ENCODE measurements at places on chromosomes 3 and 15.

- DNase-seq: no peak
Observed at GRCh38 chr3:157871248-157871647, 235.0 kb downstream of the SHOX2 start.

DNA sequence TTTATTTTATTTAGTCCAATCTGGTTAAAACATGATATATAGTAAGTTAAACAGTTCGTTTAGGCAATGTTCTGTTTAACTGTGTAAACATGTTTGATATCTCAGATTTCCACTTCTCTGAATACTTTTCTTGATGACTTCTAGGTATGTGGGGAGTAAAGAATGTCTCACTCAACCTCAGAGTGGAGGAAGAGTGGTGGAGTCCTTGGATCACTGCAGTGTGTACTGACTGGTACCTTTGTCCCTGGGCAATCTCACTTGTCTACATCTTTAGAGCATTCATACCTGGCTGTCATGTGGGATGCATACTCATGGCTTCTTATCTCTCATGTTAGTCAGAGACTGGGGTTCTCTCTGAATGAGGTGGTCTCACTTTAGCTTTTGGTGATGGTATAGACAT lies 15.6 kb downstream of the GADL1 start:
- DNase-seq: no peak

GRCh38 chr15:94965593-94965992 lies 734.2 kb downstream of the MCTP2 start:
- no peak for DNase-seq

DNA sequence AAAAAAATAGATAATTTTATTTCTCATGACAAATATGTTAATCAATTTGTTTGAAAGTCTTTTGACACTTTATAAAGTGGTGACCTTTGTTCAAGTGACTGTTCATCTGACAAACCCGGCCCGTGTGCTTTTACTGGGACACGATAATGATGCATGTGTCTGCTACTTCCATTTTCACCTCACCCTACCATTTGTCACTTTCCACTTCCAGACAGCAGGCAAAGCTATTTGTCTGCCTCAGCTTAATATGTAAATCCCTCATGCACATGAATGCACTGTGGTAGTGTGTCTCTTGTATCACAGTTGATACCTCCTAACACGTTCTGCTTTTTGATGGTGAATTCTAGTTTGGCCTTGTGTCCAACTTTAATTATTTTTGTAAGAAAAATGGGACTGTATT lies 204.3 kb downstream of the BBX start:
- DNase-seq: no peak

DNA sequence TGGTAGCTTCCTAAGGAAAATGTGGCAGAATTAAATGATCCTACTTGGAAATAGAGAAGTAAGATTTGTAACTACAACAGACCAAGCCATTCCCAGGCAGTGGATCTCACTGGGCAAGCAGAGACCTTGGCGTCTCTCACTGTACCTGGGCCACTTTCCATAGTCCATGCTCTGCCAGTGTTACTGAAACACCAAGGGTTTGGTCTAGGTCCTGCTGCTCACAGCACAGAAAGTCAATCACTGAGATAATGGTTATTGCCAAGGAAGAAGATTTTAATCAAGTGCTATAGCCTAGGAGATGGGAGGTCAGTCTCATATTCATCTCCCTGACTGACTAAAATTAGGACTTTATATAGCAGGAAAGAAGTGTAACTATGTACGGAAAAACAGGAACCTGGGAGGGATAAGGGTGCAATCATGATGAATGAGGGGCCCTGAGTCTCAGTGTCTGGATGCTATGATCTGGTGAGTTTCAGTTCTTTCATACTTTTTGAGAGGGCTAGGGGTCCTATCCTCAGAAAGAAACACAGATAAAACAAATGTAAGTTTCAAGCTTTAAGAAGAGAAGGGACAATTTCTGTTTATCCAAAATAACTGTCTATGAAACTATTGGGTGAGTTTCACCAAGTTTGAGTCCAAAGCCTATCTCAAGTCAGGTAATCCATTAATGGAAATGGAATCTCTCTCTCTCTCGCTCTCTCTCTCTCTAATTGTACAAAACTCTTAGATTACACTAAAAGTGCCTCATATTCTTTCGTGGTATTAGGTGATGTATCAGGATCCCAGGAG lies 20.6 kb downstream of the GPR15 start:
- no peak for DNase-seq

- DNase-seq: no peak
Observed at GRCh38 chr15:57329582-57330367, 46.5 kb upstream of the CGNL1 start.

GRCh38 chr3:150006794-150007193 lies 36.1 kb upstream of the PFN2 start:
- DNase-seq: no peak

- DNase-seq: no peak
Observed at GRCh38 chr3:36124118-36124796, 256.0 kb upstream of the STAC start.

GRCh38 chr15:27820722-27821121 lies 278.4 kb downstream of the OCA2 start:
- DNase-seq: no peak

DNA sequence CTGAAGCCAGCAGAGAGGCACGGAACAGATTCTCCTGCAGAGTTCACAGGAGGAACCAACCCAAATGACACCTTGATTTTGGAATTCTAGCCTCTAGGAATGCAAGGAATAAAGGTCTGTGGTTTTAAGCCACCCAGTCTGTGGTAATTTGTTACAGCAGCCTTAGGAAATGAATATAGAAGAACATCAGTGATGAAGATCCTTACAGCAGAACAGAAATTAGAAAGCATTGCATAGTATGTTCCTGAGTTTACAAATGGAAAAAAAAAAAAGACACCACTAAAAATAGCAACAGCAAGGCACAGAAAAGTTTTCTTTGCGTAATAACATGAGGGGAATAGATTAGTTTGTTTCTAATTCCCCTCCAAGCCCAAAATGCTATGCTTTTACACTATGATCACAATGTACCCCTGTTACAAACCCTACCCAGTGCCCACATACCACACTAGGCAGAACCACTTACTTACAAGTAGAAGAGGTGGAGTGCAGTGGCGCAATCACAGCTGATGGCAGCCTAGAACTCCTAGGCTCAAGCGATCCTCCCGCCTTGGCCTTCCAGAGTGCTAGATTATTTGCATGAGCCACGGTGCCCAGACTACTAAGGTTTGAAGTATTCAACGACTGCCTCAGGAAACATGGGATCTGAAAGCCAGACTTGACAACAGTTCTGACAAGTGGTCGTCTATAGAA lies 84.3 kb downstream of the SHQ1 start:
- no peak for DNase-seq

DNA sequence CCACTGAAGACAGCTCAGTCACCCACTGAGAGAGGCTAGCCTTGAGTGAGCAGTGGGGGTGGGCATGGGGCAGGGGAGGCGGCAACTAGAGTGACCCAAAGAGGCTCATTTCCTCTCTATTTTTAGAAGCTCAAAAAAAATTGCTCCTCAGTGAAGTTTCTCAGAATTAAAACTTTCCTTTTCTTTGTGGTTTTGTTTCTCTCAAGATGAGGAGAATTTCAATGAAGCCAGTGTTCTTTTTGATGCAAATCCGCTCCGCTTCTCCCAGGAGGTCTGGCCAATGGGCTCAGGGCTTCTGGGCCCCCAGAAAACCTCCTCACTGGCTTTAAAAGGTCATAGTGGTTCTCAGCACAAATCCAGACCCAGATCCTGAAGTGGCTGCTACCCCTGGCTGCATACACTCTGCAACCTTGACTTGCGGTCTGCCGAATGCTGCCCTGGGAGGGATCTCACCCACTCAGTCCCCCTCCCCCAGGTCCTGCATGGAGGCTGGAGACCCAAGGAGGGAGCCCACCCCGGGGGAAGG lies at the start of gene ACSBG1:
TSS of gene ACSBG1 (minus strand) at position 51 of the 526 bp plus-strand sequence. CDS start 64 bp downstream, outside the sequence.
- no peak for DNase-seq

GRCh38 chr3:177827511-177828207 lies 630.4 kb upstream of the TBL1XR1 start:
- DNase-seq: no peak

GRCh38 chr3:111668888-111669488 lies 73.8 kb upstream of the ZBED2 start:
- DNase-seq: no peak

- DNase-seq: no peak
Observed at GRCh38 chr3:158313338-158313927, 203.5 kb downstream of the RSRC1 start.

GRCh38 chr15:27124287-27124871 lies 153.4 kb downstream of the GABRG3 start:
- no peak for DNase-seq

DNA sequence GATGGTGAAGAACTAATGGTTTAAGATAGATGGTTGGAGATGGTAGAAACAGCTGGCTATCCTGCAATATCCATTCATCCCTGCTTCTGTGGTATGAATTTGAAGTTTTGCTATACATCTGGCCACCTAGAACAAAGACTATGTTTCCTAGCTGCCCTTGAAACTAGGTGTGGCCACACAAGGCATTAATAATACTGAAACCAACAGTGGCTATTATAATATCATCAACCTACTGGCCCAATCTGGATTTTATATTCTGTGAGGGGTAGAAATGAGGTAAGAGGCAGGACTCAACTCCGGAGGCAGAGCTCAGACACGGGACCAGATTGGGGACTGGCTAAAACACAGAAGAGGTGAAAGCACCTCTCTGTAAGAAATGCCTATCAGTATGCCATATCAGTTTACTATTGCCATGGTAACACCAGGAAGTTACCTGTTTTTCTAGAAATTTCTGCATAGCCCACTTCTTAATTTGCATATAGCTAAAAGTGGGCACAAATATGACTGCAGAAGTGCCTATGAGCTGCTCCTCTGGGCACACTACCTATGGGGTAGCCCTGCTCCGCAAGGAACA lies 8.4 kb downstream of the IFT80 start:
- no peak for DNase-seq

DNA sequence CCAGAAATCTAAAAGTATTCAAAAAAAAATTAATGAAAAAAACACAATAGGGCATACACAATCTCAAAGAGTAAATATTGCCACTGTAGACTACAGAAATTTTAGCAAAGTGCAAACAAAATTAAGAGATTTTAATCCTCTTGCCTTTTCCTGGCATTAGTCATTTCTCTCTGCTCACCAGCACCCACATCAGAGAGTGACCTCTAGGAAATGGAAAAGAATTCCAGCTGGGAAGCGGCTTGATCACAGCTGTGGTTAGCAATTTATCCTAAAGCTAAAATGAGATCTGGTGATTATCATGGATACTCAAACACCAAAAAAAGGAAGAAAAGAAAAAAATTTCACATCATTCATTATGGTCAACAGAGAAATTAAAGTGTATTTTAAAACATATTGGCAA lies 7.5 kb downstream of the CSNK1G1 start:
- no peak for DNase-seq

DNA sequence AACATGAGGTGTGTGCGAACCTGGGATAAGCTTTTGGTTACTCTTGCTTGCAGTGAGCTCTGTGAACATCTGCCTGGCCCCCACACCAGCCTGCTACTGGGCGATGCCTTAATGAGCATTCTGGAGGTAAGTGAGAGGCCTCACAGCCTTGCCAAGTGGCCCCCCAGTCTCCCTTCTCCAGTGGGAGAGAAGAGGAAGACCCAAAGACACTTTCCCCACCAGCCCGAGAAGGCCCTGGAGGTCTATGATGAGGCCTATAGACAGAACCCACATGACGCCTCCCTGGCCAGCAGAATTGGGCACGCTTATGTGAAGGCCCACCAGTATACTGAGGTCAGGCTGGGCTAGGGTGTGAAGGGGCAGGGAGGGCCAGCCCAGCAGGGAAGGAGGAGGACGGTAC lies 22.5 kb downstream of the TTC21A start:
- DNase-seq: no peak

DNA sequence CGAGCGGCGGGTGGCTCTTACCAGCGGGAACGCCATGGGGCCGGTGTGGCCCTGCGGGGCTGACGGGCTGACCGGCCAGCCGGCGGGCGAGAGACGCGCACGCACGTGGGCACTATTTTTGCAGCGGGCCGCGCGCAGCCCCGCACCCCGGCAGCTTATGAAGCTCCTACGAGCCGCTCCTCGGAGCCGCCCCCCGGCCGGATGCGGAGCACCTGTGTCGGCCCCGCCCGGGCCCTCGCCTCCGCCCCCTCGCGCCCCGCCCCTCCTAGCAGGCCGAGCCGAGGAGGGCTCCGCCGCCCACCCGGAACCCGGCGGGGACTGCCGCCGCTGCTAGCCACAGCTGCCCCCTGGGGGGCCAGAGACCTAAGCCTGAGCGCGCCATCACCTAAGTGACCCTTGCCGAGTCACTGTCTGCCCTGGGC lies 683 bp upstream of the CPEB1 start:
- no peak for DNase-seq

- no peak for DNase-seq
Observed at GRCh38 chr3:12974819-12975218, 98.4 kb downstream of the IQSEC1 start.

DNA sequence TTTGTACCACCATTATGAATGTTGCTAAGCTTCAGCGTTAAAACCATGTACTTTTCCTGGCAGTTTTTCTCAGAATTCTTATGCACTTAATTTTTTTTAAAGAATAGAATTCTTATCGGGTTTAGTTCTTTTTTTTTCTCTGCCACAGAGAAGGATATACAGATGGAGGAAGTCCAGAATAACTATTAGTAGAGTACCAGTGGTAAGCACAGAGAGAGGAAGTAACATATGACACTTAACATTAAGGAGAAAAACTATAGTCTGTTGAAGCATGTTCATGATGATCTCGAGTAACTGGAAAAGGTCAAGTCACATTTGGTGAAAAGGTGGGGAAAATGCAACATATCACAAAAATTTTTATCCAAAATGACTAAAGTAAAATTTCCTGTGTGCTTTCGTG lies 68.9 kb downstream of the RNF13 start:
- DNase-seq: no peak

- no peak for DNase-seq
Observed at GRCh38 chr3:129855170-129855831, 38.2 kb downstream of the TMCC1 start.

DNA sequence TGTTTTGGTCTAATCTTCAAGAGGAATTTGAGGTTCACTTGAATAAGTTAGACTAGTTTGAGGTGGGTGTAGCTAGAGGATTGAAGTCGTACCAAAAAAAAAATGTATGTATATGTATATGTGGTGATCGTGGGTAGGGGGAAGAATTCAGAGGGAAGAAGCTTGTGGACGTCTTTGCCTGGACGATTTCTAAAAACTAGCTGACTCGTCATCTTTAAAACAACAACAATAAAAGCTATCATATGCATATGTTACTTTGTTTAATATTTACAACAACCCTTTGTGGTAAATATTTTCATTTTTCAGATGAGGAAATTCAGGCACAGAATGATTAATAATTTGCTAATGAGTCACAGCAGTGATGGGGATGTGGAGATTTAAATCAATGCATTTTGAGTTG lies 18.1 kb downstream of the RNF111 start:
- no peak for DNase-seq
